ENCODE measurements at places on chromosomes 12 and 14. TPM values are rescaled to one million over a fixed set of nuclear protein-coding genes. Genes with fewer than 3 reads are reported as not detected.

DNA sequence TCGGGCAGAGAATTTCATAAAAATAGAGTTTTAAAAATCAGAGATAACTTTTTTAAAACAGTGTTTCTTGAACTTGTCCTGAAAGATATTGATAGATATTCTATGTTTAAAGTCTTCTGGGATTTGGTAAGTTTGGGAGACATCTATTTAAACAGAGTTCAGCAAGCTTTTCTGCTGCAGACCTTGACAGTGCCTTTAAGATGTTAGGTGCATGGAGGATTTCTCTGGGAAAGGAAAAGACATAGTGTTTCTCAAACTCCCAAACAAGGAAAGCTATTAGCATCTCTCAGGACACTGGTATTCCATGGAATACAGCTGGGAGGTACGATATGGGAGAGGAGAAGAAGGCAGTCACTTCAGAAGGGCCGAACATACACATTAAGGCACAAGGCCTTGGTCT lies 97.8 kb downstream of the RBM19 start:
- no peak for DNase-seq

DNA sequence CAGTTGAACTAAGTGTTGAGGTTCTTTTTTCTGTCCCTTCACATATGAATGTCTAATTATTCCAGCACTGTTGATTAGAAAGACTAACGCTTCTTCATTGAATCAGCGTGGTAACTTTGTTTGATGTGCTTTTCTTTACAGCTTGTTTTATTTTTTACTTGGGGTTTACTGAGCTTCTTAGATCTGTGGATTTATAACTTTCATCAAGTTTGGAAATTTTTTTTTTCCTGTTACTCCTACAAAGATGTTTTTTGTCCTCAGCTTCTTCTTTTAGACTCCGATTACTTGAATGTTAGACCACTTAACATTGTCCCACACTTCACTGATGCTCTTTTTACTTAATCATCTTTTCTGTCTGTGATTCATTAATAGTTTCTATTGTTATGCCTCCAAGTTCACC lies 31.5 kb downstream of the NTN4 start:
- no peak for DNase-seq

The PYGL gene
- 2.6 TPM for total RNA-seq

The WNT1 gene
- not detected for total RNA-seq

The DEPDC4 gene
- total RNA-seq = 1.6 TPM

- no peak for DNase-seq
Observed at GRCh38 chr12:71948390-71948789, 9.7 kb downstream of the TPH2 start.

GRCh38 chr12:57153415-57153997 lies 6.1 kb upstream of the LRP1-AS start:
- no peak for DNase-seq

DNA sequence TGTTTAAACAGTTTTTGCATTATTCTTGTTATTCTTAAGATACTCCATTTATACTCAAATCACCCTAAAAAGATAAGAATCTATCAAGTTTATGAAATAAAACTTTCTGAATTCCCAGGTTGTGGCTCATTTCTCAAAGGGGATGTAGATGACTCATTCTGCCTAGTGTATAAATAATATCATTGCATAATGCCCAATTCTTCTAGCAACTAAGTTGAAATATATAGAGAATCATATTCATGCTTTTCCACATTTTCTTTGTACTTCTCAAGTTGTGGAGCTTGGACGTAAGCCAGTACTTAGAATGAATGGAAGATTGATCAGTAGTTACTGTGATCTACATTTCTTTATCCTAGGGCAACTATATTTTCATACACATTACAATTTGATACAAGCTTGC lies 201.1 kb downstream of the PPFIA2 start:
- no peak for DNase-seq

The ALDH2 gene
- total RNA-seq = 43.9 TPM

DNA sequence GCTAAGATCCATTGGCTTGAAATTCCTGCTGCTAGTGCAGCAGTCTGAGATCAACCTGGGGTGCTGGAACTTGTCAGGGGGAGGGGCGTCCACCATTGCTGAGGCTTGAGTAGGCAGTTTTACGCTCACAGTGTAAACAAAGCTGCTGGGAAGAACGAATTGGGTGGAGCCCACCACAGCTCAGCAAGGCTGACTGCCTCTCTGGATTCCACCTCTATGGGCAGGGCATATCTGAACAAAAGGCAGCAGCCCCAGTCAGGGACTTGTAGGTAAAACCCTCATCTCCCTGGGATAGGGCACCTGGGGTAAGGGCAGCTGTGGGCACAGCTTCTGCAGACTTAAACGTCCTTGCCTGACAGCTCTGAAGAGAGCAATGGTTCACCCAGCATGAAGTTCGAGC lies 191.7 kb downstream of the ALG10B start:
- no peak for DNase-seq

DNA sequence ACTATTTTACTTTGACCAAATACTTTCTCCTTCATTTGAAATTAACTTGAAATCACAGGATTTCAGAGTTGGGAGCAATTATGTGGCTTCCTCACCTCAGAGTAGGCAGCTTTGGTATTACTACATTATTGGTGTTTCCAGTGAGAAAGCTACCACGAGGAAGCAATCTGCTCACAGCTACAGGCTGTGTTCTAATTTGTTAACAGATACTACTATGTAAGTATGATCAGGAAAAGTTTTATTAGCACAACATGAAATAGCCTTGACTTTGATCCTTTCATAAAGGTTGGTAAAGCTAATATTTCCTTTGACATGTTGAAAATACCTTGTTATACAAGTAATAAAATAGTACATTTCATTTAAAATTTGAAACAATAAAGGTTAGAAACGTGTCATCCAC lies 30.6 kb downstream of the TAOK3 start:
- no peak for DNase-seq

GRCh38 chr12:21759737-21760136 lies 14.8 kb downstream of the KCNJ8 start:
- DNase-seq = no peak

DNA sequence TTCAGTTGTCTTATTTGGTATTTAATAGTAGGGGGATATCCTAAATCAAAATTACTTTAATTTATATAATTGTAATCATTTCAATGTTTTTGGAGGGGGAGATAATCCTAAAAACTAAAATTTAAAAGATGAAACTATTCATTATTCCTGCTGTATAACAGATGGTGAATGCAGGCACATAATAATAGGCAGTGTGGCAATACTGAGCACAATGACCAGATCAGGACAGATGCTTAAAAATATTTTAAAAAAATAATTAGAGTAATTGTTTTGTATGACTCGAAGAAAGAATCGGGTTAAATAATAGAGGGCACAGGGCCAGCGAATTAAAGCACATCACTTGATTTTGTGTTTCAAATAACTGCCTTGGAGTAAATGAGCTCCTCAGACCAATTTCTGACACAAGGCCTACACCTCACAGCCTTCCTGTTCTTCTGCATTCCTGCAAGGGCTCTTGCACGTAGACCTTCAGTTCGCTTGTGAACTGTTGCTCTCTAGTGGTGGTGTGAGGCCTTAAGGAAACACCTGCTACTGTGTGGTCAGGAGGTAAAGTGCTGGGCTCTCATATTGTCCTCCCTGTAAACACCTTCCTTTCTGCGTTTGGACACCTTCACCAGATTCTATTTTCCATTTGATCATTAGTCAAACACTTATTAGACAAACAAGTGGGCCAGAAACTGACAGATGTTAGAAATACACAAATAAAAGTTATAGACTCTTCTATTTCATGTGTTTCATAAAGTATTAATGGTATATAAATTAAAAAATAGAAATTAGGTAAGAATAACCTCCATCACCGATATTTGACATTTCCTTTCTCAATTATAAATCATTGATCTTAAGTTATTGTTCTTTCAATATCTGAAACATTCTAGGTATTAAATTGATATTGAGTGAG lies 29.3 kb upstream of the KLRF1 start:
- no peak for DNase-seq

The SIX1 gene
- not detected for total RNA-seq

DNA sequence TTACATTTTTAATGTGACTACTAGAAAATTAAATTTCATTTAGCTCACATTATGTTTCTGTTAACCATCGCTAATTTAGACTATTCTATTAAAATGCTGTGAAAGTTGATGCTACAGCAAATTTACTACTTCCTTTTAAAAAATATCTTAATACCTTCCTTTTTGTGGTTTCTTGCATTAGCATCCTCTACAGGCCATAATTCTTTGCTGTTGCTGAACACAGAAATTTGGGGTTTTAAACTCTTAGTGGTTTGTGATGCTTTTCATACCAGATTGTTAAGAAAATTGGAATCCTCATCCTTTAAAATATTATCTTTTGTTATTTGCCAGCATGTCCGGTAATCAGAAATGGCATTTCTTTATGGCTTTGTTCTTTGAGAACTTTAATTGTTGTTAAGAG lies 18.1 kb downstream of the WNK1 start:
- DNase-seq = no peak

DNA sequence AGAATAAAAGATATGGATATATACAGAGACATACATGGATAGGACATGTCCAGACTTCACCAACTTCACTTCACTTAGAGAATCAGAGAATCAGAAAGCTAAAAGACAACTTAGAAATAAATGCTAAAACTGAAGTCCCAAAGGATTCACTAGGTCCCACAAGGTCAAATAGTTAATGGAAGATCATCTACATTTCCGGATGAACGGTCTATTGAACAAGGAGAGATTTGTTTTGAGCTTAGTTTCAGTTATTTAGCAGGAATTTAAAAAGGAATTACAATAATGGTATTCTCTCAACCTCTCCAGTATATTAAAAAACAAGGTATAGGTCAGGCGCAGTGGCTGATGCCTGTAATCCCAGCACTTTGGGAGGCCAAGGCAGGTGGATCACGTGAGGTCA lies 187.0 kb downstream of the MED13L start:
- DNase-seq = no peak

The C12orf60 gene
- 0.28 TPM for total RNA-seq

The PTHLH gene
- total RNA-seq = 0.09 TPM

The FOXG1 gene
- not detected for total RNA-seq

- DNase-seq = no peak
Observed at GRCh38 chr12:33614630-33615029, 175.0 kb upstream of the SYT10 start.

DNA sequence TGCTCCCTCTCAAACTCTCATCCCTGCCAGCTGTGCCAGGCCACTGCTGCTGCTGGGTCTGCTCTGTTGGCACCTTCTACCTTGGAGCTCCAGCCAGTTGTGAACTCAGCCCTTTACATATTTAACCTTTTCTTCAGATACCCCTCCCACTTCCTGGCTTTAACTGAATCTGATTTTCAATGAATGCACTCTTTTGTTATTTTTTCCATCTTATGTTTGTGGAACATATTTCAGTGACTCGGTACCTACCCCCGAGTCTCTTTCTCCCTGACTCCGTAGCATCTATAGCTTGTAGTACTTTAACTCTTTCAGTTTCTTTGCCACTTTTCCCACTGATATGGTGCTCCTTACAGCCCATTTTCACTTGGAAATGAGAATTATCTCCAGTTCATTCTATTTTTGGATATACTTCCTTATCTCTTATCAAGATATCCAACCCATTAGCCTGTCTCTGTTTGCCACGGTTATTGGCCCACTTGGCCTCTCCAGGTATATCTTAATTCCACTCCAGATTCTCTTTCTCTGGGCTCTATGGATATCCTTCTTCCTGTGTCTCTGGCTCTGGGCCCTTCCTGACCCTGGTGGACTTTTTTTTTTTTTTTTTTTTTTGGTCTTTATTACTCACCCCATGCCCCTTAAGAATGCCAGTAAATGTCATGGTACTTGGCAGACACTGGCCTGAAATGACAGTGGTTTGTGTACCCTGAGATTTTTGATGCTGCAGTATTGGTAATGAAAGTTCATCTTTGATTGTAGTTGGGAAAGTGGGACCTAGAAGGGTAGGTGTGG lies 62.7 kb downstream of the PELI2 start:
- DNase-seq = no peak

DNA sequence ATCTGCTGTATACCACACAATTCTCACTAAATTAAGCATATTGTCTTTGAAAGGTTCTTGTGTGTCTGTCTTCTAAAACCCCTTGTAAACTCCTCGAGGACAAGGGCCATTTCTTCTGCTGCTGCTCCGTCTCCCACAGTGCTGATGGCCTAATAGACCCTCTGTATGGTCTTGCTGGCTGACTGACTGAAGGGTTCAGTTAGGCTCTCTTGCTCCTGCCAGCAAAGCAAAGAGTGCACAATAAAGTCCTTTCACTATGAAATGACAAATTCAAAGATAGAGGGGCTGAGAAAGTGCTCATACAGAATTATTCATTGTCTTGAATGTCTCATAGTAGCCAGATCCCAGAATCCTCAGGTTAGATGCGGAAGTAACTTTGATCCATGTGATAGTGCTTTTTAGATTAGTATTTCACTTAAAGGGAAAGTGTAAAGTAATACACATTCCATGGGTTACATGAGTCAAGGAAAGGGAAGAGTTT lies 14.2 kb upstream of the RIOX1 start:
- DNase-seq = no peak

- no peak for DNase-seq
Observed at GRCh38 chr14:33622496-33622895, 328.4 kb downstream of the EGLN3 start.

GRCh38 chr12:52058631-52059361 lies 7.6 kb downstream of the NR4A1 start:
- DNase-seq = peak; percentile 46

GRCh38 chr14:87065366-87065765 lies 927.6 kb downstream of the GALC start:
- no peak for DNase-seq

GRCh38 chr12:51897181-51897580 lies 9.3 kb downstream of the ANKRD33 start:
- DNase-seq = no peak

The PRKD1 gene
- total RNA-seq = 3.3 TPM
